ENCODE measurements at places on chromosomes 2 and 18.

DNA sequence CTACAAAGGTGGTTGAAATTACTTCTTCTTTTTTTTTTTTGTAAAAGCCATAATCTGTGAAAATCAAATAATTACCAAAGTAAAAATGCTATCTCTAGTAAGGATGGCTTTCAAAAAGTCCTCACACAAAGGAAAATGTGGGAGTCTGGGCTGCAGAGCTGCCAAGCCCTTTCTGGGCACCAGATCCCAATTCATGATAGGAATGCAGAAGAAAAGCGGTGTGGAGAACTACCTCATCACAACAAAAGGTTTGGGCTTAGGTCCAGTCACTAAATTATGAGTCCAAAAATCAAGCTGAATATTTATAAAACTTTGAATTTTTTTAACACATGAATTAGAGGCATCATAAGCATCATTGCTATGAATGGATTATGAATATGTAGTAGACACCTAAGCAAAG lies 30.8 kb upstream of the EPHA4 start:
- no peak for DNase-seq

DNA sequence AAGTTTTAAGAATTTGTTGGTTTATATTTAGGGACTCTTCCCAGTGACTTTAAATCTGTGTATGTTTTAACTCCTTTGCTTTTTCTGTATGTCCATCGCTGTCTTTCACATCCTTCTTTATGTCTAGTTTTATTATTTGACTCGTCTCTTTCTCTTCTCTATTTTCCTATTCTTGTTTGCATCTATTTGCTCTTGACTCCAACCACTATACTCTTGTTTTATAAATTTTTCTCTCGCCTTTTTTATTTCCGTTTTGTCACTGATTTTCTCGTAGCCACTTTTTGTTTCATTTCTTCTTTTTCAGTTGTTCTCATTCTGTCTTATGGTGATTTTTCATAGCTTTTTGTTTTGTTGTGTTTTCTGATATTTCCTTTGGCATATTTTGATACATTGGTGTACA lies 170.5 kb upstream of the NETO1 start:
- no peak for DNase-seq

- no peak for DNase-seq
Observed at GRCh38 chr18:69447886-69448285, 47.2 kb downstream of the DOK6 start.

DNA sequence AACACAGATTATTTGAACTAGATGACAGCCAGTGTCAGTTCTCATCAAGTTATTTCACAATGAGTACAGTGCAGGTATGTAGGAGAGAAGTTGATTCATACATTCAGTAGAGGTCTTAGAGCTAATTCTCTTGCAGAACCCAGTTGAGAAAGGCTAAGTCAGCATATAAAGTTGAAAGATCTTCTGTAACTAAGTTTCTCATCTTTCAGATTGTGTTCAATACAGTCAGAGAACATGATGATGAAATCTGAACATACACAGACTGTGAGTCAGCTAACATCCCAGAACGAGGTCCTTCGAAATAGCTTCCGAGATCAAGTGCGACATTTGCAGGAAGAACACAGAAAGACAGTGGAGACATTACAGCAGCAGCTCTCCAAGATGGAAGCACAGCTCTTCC lies 41.9 kb upstream of the LIMS1 start:
- DNase-seq = no peak

GRCh38 chr2:127158614-127159290 lies 51.8 kb upstream of the BIN1 start:
- DNase-seq = no peak

DNA sequence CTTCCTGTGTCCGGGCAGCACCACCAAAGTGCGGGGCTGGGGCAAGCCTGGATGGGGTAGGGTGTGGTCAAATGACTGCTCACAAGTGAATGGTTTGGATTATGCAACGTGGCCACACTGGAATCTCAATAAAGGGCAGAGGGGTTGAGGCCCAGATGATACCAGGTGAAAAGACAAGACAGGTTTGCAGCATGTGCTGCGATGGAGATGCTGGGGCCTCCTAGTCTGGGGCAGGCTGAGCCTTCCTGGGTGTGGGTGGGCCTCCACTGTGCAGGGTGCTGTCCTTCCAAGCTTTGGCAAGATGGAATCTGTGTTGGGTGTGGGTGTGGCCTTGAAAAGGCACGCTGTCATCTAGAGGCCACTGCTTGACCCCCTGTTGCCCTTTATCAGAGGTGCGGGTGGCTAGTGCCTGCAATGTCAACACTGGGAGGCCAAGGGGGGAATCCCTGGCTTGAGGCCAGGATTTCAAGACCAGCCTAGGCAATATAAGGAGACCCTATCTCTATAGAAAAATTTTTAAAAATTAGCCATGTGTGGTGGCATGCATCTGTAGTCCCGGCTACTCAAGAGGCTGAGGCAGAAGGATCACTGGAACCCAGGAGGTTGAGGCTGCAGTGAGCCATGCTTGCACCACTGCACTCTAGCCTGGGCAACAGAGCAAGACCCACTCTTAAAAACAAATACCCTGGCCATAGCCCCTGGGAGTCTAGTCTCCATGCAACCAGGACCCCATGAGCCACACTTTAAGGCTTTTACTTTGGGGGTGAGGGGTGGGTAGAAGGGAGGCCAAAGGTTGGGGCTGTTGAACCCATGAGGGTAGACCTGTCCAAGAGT lies 13.8 kb downstream of the RRM2 start:
- no peak for DNase-seq

- no peak for DNase-seq
Observed at GRCh38 chr2:214934006-214934405, 124.5 kb upstream of the BARD1 start.

- DNase-seq = no peak
Observed at GRCh38 chr2:147630585-147630984, 214.2 kb upstream of the ACVR2A start.

GRCh38 chr2:207300817-207301216 lies 135.1 kb upstream of the KLF7 start:
- no peak for DNase-seq

GRCh38 chr18:58252166-58252565 lies 208.1 kb downstream of the NEDD4L start:
- DNase-seq = no peak

DNA sequence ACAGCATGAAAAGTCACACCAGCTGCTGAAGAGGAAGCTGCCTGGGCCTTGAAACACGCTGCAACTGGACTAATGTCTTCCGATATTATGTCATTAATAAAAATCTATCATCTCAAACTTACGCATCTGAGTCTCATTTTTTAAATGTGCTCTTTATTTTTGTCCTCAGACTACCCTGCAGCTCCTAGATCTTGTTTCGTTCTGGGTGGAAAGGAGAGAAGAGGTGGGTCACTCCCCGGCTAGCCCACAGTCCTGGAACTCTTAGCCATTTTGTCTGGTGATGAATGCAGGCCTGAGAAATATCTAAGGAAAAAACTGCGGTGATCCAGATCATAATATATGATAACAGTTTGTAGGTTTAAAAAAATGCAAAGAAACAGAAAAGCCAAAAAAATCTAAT lies 73.3 kb downstream of the TXNL1 start:
- no peak for DNase-seq

GRCh38 chr2:239263669-239264491 lies 136.9 kb downstream of the HDAC4 start:
- no peak for DNase-seq

DNA sequence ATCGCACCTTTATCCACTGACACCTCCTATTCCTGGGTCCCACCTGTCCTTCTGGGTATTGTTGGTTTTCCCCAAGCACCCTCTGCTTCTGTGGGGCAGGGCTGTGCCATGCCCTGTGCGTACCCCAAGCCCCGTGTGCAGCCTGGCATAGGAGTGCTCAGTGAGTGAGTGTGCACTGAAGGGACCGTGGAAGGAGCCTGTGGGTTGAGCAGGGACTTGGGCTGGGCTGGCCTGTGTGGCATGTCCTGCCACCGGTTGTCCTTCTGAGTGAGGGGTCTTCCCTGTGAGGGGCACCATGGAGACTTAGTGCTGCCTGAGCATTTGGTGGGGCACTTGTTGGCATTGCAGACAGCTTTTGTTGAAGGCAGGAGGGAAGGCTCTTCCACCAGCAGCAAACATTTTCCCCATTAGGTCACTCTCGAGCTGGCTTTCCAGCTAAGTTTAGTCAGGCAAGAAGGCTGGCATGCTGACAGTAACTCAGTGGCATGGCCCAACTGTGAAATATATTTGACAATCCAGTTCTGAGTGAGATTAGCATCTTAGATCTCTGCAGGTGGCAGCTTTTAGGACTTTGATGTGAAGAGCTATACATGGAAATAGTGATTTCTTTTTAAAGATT lies 64.7 kb downstream of the LPIN1 start:
- DNase-seq = no peak

- peak; percentile 84 for DNase-seq
Observed at GRCh38 chr2:183543731-183544130, 419.5 kb downstream of the NUP35 start.

GRCh38 chr2:236026841-236027240 lies 141.3 kb downstream of the GBX2 start:
- no peak for DNase-seq

Measured in DMS53 (cell line).